ENCODE measurements at places on chromosomes 12 and 14. TPM values are rescaled to one million over a fixed set of nuclear protein-coding genes. Genes with fewer than 3 reads are reported as not detected.

- no peak for DNase-seq
Measured at GRCh38 chr12:50218386-50218785, 51.2 kb upstream of the CERS5 start.

- DNase-seq, result no peak
Measured at GRCh38 chr14:63444588-63444987, 98.6 kb downstream of the PPP2R5E start.

DNA sequence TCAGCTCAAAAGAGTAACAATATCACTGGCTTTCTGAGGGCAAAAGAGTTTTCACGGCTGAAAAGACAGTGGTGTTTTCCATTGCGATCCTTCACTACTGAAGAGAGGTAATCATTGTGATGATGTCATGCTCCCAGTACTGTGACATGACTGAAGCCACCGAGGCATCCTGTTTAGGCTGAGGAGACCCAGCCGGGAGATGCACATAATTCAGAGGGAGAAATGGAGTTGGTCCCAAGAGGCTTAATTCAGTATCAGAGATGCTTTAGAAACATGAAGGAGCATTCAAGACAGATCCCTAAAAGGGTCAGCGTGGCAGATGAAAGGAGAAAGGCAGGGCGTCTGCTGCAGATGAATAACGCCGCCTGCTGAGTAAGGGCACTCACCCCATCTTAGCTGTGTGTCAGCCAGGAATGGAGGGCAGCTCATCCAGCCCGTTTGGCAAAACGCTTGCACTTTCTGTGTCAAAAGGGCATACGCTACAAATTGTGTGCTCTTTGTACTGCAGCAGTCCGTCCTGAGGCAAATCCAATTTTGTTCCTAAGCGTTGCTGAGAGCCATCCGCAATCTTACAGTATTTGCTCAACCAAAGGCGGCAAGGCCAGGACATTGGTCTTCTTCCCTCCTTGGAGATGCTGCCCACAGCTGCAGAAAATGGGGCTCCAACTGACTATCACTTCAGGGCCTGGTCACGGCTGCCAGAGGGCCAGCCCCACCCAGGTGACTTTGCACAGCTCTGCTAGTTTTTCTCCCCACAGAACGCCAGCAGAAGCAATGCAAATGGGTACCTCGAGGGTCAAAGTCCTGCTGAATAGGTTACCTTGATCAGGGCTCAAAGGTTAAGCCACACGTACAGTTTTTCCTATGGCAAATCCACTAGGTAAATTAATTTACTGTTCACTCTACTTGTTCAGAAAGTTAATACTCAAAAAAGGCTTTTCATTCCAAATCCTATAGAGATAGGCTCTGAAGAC, 23.5 kb downstream of the CCDC92 start:
- no peak for DNase-seq

The BDKRB2 gene
- 4.1 TPM for total RNA-seq

DNA sequence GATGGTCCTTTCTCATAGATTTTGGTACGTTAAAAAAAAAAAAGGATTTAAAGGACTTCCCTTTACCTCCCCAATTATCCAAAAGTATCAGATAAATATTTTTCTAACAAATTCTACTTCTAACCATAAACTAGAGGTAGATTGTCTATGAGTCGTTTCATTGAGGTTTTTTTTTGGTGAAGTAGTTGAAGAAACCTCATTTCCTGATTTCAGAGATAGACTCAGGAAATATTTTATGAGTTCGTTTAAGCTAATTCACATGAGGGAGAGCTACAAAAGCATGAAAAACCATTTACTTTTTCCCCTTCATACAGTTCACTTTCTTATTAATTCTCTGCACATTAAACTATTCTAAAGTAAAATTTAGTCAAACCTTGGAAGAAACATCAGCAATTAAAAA, 112.5 kb downstream of the RALGAPA1 start:
- DNase-seq, result no peak

DNA sequence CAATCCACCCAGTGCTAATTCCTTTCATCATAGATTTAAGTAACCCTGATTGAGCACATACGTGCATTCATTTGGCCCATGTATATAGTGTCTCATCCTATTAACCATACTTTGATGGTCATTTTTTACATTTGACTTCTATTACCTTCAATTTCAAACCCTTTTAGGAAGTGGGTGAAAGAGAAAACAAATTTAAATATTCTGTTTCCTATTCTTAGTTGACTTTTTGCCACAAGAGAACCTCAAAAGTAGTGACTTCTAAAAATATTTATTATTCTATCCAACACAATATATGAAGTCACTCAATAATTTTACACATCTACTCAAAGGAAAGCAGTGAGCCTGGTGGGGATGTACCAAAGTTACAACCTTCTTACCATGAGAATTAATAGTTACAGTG, 164.9 kb downstream of the CEP128 start:
- DNase-seq, result no peak

DNA sequence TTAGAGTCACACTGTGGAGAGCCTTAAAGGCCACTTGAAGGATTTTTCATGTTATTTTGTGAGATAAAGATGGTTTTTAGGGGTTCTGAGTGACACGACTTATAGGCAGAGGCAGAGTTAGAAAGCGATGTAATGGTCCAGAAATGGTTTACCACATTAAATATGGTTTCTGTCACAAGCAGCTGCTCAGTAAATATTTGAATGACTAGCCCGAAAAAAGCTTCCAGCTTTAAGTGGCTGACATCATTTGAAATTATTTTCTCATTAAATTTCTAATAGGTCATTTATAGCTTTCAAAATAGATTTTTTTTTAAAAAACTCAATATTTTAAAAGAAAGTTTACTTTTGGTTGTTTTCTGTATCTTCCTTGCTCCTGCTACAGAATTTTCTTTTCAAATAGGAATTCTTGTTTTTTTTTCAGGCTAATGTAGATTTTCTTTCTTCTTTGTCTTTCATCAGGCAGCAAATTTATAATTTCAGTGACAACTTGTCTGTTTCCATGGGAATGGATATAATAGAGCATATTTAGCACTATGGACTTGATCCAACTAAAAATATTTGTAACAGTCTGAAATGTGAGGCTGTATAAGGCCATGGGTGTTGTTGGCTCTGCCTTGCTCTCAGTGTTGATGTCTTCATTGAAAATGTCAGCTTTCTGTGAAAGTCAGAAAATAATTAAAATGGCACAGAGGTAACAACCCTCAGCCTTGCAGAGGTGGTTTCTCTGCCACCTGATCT, 700.0 kb downstream of the TMTC2 start:
- DNase-seq, result no peak

- DNase-seq, result no peak
Measured at GRCh38 chr14:81177225-81177624, 43.5 kb downstream of the GTF2A1 start.

DNA sequence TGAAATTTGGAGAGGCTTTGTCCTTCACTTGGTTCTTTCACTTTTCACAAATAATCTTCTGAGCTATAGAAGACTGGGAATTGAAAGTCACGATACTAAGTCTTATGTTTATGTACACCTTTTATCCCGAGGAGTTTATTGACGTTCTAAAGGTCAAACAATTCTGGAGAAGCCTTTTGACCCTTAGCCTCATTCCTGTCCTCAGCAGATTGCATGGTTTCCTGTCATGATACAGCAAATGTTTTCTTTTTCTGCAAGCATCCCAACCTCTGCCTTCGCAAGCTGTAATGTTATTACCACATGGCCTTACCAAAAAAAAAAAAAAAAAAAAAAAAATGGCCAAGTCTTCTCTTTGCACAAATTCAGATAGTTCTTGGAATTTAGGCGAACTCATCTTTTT, 411.7 kb upstream of the FLRT2 start:
- DNase-seq, result no peak

DNA sequence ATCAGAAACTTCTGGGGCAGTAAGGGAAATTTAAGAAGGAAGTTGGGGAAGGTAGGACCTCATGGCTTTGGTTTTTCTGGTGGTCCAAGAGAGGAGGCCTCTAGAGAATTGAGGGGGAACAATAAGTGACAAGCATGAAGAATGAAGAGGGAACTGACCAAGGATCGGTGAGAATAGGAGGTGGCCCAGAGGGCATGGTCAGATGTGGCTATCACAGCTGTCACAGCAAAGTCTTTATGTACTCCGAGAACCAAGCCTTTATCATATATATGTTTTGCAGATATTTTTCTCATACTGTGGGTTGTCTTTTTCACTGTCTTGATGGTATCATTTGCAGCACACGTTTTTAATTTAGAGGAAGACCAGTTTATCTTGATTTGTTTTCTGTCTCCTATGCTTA, 64.3 kb downstream of the PPP2R5C start:
- DNase-seq, result no peak

- no peak for DNase-seq
Measured at GRCh38 chr12:64699504-64700115, 59.6 kb downstream of the GNS start.

The ALDH1L2 gene
- total RNA-seq, result 63.9 TPM

- DNase-seq, result no peak
Measured at GRCh38 chr14:64496764-64497163, 6.9 kb downstream of the ZBTB25 start.

DNA sequence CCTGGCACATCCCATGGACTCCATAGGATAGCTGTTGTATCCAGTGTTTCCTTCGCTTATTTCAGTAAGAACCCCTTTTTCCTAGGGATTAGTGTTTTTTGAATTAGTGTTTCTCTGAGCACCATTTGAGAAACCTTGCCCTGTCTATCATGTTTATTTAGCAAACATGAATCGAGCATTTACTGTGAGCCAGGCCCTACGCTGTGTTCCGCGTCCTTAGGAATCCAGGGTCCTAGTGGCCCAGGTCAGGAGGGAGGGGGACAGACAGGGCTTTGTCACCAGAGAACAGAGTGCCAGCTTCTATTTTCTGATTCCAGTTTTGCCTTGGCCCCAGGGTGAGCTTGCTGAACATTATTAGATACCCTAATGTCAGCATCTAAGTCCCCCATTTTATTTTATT, 2.5 kb downstream of the TEAD4 start:
- DNase-seq, result peak; percentile 49

GRCh38 chr12:108181095-108181454, 52.0 kb downstream of the WSCD2 start:
- DNase-seq, result no peak

DNA sequence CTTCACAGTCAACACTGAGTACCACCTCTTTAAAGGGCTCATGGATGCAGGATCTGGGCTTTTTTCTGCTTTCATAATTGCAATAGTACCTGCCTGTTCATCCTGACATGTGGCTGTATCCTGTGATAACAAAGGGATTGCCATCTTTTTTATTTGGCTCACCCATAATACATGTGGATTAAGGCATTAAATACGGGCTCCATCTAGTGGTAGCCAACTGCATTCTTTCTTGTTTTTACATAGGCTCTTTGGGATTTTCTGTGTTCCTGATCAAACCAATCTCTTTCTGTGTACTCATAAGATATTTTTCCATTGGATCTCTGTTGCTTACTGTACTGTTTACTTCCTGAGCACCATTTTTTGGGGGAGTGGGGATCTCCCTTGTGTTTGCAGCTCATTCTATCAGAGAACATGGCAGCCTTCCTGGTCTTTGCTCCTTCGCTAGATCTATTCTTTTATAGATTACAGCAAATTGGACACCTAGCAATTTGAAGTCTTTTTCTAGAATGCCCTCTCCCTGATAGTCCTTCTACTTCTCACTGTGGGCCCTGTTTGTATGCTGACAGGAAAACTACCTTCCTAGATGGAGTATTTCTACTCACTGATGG, 723.4 kb upstream of the MDGA2 start:
- DNase-seq, result no peak

- DNase-seq, result peak; percentile 74
Measured at GRCh38 chr14:105023791-105024480, 3.1 kb upstream of the CDCA4 start.

The B3GNT4 gene
- not detected for total RNA-seq

DNA sequence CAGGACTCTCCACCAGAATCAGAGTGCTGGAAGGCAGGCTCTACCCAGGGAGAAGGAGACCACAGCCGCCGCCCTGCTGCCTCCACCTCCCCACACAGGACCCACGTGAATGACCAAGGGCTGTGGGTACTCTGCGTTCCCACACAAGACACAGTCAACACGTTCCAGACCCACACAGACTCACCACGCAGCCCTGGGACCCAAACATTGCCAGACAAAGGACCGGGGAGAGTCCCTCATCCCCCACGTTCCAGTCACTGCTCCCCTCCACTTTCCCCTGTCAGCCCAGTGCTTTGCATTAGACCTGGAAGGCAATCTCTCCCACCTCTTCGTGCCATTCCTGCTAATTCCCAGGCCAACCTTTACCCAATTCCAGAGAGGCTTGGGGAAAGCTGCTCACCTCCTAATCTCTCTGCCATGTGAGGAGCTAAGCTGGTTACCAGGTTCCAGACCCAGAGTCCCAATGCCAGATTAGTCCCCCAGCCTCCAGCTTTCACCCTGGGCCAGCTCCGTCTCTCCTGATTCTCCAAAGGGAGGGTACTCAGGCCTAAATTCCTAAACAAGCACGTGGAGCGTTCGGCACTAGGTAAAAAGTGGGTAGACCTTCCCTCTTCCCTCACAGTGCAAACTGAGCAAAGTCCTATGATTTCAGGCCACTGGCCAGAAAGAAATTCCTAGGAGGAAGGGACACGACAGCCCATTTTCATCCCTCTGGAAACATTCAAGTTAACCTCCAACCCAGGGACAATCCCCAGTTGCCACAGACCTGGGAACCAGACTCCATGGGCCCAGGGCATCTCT, 4.9 kb downstream of the SLC6A13 start:
- no peak for DNase-seq

Measured in osteoblast (primary cell).